CD8-positive, alpha-beta T cell (primary cell): ENCODE measurements at places on chromosomes 16 and 17.

- no peak for DNase-seq
These were observed 33.9 kb downstream of the ANKFY1 start for GRCh38 chr17:4229627-4230541.

- DNase-seq = no peak
These were observed 41.9 kb upstream of the ATP2A3 start for GRCh38 chr17:4006165-4006589.

- DNase-seq = no peak
These were observed 40.1 kb downstream of the LYRM9 start for GRCh38 chr17:27853091-27853490.

- no peak for DNase-seq
These were observed 7.5 kb upstream of the DNAJA2 start for GRCh38 chr16:46980926-46981325.

GRCh38 chr17:19305761-19306159 is 56.8 kb downstream of the B9D1 start:
- DNase-seq = no peak

- DNase-seq = no peak
These were observed 762 bp downstream of the CDK12 start for GRCh38 chr17:39461926-39462569.

GRCh38 chr16:56368545-56368944 is 56.8 kb downstream of the AMFR start:
- DNase-seq = no peak

DNA sequence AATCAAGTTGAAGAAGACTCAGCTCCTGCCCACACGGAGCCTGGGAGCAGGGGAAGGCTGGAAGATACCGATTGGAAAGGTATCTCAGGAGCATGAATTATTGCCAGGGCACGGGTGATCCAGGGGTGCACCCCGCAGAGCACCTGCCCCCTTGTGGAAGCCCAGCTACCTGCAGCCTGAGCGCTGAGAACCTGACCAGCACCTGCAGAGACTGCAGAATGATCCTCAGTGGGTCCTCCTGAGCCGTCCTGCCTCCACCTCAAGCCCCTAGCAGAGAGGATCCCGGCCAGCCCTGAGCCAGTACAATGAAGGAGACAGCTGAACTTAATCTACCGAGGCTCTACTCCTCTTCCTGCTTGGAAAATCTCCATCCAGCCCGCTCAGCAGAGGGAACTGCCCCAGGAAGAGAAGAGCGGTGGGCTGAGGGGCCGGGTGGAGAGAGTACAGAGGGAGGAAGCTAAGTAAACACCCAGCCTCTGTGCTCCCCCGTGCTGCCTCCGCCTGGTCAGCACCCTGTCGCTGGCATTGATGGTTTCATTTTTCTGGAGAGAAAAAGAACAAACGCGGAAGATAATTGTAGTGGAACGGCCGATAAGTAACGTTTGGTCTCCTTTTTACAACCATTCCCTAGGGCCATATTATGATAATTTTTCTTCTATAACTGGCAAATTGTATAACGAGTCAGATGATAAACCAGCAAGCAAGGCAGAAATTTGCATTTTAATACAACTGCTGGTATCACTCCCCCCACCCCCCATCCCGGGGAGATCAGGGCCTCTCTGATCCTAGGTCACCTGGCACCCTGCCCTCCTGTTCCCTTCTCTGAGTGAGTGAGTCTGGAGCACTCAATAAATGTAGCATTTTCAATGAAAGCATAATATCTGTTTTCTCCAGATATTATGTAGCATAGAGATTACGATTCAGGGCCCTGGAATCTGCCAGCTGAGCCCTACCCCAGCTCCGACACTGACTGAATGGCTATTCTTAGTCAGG is 204.5 kb upstream of the RPL38 start:
- peak; percentile 52 for DNase-seq

DNA sequence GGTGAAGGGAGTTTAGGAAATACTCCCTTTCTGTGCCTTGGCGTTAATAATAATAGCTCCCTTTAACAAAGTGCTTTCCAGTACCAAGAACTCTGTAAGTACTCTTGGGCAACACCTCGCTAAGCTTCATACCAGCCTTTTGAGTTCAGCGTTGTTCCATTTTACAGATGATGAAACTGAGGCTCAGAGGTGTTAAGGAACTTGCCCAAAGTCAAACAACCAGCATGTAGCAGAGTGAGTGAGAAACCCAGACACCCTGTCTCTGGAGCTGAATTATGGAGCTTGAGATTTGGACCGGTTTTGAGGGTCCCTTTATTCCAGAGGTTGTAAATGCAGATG is 607 bp downstream of the KATNIP start:
- no peak for DNase-seq

GRCh38 chr17:70520447-70520846 is 351.1 kb downstream of the KCNJ2 start:
- DNase-seq = no peak

DNA sequence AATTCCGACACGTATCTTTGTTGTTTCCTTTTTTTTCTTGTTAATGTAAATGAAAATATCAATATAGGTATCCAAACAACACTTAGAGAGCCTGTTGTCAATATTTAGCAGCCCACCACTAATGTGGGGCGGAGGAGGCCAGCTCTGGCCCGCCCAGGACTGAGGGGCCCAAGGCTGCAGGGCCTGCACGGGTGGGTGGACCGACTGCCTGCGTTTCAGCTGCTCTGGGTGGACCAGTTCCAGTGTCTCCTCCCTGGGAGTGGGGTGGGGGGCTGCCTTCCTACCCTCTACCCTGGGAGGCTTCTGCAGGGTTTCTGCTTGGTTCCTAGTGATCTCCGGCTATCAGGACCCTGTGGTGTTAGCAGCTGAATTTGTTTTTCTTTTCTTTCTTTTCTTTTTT is 15.9 kb upstream of the ADGRG1 start:
- DNase-seq = no peak

DNA sequence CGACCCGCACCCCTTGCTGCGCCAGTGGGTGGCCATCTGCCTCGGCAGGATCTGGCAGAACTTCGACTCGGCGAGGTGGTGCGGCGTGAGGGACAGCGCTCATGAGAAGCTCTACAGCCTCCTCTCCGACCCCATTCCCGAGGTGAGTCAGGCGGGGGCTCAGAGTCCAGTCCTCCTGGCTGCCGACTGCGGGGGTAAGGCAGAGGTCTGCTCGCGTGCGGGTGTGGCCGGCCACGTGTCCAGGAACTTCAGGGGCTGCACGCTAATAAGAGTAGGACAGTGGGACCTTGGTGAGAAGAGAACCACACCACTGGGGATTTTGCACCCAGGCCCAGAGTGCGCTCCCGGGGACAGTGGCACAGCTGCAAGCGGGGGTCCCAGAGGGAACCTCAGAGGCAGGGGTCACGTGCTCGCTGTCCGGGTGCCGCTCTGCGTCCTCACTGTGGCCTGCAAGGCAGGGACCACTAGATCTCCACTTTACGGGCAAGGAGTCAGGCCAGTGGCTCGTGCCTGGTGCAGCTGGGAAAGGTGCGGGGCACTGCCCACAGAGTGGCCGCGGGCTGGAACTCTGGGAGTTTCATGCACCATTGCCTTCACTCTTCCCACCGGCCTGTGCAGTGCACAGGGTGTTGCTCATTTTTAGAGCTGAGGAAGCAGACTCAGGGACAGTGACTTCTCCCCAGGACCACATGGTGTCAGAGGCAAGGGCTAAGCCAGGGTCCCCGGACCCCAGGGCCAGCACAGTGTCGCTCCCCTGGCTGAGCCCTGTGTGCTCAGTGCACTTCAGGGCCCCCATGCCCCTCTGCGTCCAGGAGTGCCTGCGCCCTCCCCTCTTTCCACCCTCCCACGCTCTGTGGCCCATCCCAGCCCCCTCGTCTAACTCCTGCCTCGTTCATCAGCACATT is 107.6 kb upstream of the CHMP6 start:
- no peak for DNase-seq

GRCh38 chr17:48515925-48516900 is 14.6 kb downstream of the HOXB1 start:
- no peak for DNase-seq

DNA sequence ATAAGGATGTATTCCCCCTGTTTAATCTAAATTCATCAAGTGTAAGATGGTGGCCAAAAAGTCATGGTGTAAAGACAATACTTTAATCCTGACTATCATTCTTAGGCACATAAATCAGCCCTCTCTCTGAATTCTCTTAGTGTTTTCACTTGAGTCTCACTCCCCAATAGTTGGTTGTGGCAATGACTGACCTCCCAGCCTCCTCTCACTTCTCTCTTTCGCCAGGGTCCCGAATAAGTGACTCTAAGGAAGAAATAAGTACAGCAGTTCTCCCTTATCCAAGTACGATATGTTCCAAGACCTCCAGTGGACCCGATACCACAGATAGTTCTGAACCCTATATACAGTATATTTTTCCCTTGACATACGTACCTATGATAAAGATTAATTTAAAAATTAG is 335.3 kb downstream of the MAF start:
- no peak for DNase-seq

DNA sequence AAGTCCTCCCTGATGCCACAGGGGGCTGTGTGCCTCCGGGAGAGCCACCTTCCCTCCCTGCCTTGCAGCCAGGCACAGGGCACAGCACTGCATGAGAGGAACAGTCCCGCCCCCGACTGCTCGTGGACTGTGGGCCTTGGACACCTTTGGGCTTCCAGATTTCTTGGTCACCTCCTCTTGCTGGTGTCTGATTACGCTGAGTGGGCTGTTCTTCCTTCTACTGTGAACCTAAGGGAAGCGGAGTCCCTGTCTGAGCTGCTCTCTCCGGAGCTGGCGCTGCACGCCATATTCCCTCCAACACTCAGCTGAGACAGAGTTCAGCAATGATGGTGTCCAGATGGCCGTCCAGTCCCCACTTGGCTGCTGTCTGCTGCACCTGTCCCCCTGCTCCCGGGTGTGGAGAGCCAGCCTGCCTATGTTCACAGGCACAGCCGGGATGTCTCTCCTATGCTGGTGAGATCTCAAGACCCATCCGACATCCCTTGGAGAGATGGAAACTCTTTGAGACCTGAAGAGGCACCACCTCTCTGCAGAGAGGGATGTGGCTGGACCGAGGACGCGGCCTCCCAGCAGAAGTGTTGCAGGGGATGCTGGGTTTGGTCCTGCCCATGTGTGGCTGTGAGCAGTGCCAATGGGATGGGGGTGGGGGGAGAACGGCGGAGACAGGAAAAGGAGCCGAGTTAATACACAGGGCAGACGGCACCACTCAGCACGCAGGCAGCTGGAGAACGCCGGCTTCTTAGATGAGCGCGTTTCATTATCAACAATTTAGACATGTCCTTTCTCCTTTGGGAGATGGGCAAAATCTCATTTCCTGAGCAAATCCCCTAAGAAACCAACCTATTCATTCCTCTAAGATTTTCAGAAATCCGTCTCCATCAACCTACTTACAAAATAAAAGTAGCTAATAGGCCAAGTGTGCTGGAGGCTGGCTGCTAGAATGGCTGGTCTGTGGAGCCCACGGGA is 171.9 kb downstream of the ENGASE start:
- no peak for DNase-seq

GRCh38 chr16:54628796-54629625 is 301.7 kb upstream of the IRX5 start:
- DNase-seq = no peak

DNA sequence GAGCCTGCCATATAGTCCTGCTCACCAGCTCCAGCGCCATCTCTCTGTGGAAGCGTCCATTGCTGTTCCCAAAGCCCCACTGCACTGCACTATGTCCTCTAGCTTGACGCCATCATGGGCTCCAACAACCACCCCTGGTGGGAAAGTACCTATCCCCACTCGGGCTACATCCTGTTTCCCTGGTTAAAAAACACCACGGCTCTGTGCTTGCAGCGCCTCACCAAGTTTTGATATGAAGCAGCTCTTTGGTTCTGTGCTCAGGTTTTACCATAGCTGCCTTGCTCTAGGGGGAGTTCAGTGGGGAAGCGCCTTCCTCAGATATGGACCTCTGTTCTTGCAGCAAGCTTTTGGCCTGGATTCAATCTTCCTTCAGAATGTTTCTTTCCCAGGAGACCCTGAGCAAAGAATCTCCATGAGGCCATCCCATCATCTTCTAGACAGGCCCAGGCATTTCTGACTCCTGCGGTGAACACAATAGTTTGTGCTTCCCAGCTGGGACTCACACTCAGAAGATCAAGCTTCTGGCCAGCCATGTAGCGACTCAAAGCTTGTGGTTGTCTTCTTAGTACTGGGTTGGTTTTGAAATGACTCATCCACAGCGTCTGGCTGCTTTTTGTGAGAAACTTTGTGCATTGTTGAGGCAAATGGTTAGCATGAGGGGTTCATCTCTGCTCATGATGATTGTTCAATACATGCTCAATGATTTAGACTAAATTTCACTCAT is 39.5 kb downstream of the DYNLRB2 start:
- DNase-seq = peak; percentile 35

- no peak for DNase-seq
These were observed 7.5 kb upstream of the CEP131 start for GRCh38 chr17:81230043-81230820.

DNA sequence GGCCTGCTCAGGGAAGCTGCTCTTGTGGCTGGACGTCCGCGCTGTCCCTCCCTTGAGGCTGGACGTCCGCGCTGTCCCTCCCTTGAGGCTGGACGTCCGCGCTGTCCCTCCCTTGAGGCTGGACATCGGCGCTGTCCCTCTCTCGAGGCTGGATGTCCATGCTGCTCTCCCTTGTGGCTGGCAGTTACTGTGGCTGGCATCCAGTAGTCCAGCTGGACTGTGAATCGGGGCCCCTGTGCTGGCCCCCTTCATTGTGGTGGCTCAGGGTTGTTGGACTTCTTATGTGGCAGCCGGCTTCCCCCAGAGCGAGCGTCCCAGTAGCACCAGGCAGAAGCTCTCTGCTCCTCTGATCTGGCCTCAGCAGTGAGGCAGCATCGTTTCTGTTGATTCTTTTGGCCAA is 141.5 kb downstream of the IRF8 start:
- DNase-seq = no peak

- DNase-seq = no peak
These were observed 434.8 kb downstream of the SLC39A11 start for GRCh38 chr17:72657467-72658317.

DNA sequence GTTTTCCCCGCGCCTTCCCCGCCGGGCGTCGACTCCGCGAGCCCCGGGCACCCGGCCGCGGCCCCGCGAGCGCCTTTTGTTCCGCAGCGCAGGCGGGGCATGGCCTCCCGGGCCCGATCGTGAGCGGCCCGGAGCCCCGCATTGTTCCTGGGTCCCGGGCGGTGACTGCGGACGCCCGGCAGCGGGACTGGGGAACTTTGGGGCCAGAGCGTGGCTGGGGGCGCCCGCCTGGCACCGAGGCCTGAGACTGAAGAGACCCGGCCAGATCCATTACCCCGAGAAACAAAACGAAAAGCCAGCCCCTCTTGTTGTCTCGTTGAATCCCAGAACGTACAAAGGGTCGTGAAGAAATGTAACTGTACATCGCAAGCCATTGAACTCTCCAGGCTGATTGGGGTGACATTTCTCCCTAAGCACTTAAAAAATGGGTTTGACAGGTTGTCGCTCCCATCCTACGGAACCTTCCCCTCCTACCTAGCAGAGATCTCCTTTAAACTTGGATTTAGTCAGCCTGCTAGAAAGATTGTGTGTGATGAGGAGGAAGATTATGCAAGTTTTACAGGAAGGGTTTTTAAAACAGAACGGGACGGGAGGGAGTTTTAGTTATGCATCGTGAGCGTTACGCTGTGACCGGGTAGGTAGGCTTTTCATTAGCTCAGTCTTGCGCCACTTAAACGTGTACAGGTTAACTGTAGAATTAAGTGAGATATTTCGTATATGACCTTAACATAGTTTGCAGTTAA is 825 bp downstream of the METTL9 start:
- peak; percentile 43 for DNase-seq
